ENCODE measurements at places on chromosomes 5 and 9.

DNA sequence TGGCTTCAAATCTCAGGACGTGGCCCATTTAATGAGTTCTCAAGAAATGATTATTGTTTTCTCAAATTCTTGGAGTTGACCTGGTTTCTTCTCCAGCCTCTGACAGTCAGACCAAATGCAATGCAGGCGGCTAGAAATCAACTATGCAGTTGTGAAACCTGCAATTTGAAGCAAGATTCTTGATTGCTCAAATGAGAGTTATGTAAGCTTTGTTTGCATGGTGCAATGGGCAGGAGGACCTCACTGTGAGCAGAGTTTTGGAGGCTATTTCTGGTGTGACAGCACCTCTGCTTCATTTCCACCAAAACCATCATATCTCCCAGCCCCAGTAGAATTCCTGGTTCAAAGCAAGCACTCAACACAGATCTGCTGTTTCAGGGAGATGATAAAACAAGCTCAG lies 500.0 kb upstream of the KLF4 start:
- DNase-seq = no peak

- no peak for DNase-seq
Observed at GRCh38 chr9:110126499-110126941, 81.4 kb downstream of the C9orf152 start.

GRCh38 chr5:39455645-39456044 lies 30.9 kb upstream of the DAB2 start:
- no peak for DNase-seq

DNA sequence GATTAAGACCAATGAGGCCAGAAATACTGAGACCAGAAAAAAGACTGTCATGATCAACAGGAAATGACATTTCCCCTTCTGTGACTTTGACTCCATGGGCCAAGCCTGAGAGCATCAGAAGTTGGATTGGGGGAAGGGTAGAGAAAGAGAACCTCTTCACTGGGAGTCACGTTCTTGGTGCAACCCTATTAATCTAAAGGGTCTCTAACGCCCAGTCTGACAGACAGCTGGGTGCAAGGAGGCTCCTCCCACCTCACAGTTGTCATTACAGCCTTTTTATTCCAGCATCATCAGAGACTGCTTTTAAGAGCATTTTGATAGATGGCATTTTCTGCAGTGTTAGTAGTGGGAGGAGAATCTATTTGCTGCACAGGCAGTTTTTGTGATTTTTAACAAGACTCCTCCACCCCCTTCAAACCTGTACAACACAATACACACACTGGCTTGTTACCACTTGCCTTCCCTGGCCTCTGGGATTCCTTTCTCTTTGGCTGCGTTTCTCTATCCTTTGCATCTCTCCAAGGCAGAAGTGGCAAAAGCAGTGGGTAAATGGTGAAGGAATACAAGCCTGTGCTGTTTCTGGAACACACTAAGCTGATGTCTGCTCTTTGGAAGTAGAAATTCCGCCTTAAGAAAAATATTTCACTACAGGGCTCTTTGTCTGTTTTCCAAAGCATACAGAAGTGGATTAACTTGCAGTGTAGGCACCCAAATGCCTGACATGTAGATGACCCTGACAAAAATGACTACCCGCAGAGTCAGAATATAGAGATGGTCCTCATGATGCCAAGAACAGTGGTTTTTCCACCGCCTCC lies 310.4 kb upstream of the ZNF608 start:
- no peak for DNase-seq

DNA sequence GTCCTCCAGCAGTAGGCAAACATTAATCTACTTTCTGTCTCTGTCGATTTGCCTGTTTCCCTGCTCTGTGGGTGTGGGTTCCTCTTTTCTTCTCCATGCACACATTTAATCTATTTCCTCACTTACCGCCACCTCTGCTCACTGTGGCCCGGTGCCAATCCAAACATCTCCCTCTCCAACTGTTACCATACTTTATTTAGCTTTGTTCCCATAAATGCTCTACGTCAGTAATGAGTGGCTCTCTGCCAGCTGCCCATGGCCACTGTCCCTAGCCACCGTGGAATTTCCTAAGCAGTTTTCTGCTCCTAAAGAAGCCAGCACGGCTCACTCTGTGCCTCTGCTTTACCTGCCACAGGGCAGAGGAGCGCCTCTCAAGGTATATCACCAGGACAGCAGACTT lies 19.5 kb upstream of the GOLPH3 start:
- no peak for DNase-seq

DNA sequence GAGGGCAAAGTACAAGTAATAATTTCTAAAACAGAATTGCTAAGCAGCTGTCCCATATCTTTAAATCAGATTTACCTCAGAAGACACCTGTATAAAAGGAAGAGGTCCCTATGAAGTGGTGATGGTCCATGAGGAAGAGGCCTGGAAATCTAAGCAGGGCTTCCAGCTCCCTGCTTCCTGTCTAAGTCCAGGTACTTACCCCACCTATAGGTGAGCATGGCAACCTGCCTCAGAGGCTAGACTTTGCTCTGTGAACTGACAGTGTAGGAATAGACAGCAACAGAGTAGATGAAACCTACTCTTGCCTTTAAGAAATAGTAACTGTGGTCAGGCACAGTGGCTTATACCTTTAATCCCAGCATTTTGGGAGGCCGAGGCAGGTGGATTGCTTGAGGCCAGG lies 55.8 kb upstream of the ARRDC3 start:
- DNase-seq = no peak

- DNase-seq = no peak
Observed at GRCh38 chr5:5373351-5373989, 49.0 kb upstream of the ICE1 start.

- no peak for DNase-seq
Observed at GRCh38 chr9:110146373-110146772, 61.6 kb downstream of the C9orf152 start.

- DNase-seq = no peak
Observed at GRCh38 chr9:37453827-37454226, 11.4 kb downstream of the ZBTB5 start.

- no peak for DNase-seq
Observed at GRCh38 chr5:139687656-139688055, 39.5 kb downstream of the CXXC5 start.

DNA sequence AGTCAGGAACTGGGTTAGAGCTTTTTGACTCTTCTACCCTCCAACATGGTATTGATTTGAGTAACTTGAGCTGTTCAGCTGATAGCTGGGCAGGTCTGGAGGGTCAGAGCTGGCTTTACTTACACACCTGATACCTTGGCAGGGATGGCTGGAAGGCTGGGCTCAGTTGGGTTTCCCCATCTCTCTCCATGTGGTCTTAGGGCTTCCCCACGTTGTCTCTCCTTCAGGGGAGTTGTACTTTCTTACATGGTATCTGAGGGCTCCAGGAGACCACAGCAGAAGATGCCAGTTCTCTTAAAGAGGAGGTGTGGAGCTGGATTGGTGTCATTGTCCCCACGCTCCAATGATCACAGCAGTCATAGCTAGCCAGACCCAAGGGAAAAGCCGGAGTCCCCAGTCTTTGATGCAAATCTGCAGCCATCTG lies 25.6 kb downstream of the ISOC1 start:
- DNase-seq = no peak

DNA sequence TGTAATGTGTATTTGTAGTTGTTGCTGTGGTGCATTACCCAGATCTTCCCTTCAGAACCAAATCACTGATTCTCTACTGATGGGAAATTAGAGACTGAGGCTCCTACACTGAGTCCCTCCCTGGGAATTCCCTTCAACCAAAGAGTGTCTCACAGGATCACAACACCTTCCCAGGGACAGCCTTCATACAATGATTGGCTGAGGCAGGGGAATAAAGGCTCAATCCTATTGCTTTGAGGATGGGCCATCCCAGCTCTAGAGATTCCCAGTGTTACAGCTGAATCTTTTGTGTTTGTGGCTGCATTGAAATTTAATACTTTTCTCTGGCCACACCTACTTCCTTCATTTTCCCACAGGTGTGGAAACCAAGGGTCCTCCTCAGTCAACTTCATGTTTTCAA lies 96.4 kb upstream of the ELL2 start:
- DNase-seq = no peak

DNA sequence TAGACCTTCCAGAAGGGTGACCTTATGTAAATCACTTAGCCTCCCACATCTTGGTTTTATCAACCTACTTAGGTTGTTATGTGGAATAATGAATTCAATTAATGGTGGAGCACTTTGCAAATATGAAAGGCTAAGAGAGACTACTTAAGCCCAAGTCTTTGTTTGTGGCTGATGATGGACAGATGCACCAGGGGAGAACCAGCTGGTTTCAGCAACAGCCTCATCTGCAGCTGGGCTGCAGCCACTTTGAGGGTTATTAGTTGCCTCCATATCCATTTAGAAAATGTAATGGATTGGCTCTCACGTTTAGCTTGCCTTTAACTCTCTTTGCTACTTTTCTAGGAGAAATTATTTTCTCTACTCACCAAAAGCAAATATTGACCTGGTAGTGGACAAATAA lies 146.6 kb downstream of the ESM1 start:
- DNase-seq = no peak

- DNase-seq = no peak
Observed at GRCh38 chr9:27851858-27852257, 278.6 kb upstream of the C9orf72 start.

GRCh38 chr5:126499853-126500342 lies 76.7 kb downstream of the GRAMD2B start:
- no peak for DNase-seq

DNA sequence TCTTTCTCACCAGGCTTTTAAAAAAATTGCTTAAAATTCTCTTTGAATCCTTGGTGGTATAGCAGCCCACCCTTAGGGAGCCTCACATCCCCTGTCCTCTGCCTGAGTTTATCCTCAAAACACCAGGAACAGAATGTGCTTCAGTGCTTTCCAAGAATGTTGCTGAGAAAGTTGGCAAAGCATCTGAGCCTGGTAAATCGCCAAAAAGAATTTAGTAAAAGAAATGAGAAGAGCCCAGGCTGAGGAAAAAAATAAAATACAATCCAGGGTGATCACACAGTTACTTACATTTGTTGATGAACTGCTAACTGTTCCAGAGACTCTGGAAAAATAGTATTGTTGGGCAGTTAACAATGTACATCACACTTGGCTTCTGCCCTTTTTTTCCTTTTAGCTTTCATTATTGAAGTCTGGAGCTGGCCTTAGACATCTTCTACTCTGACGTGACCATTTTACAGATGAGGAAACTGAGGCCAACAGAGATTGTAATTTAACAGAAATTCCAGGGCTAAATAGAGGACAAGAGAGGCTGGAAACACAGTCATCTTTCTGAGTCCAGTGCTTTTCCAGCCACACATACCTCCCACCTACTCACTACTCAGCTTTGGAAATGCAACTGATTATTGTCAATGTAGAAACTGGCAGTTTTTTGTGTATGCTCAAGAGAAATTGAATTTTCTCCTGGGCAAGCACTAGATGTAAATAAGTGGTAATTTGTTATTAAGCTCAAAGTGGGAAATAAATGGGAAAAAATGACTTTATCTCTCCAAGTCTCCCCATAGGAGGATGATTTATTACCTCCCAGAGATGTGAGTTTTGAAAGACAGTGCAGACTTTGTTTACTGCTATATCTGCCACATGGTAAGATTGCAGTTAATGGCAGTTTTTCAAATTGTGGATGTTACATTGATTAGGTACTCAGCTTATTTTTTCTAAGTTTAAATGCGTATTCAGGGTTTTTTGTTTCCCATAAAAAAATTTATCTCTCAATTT lies 86.7 kb upstream of the ALDH1A1 start:
- no peak for DNase-seq

DNA sequence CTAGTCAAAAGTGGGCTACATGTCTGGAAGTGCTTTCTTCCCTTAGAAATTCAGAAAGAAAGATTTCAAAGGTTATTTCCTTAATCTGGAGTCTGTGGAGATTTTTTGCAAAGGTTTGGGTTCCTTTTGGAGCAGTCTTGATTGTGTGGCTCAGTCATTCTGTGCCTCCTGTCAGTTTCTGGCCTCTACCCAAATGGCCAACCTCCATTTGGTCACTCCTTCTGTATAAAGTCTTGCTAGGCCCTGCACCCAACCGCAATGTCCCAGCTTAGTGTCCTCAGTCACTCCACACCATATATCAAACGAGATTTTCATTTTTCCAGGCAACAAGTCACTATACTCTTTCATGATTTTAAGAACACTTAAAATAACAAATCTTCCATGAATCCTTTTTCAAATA lies 199.6 kb downstream of the NTRK2 start:
- DNase-seq = no peak

DNA sequence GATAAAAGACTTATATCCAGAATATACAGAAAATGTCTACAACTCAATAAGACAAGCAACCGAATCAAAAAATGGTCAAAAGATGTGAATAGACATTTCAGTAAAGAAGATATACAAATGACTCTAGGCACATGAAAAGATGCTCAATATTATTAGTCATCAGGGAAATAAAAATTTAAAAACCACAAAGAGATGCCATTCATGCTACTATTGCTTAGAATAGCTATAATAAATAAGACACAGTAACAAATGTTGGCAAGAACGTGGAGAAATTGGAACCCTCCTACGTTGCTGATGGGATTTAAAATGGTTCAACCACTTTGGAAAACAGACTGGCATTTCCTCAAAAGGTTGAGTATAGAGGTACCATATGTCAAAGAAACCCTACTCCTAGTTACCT lies 39.8 kb downstream of the POLK start:
- DNase-seq = no peak

GRCh38 chr5:90477621-90478215 lies 3.1 kb downstream of the POLR3G start:
- no peak for DNase-seq

DNA sequence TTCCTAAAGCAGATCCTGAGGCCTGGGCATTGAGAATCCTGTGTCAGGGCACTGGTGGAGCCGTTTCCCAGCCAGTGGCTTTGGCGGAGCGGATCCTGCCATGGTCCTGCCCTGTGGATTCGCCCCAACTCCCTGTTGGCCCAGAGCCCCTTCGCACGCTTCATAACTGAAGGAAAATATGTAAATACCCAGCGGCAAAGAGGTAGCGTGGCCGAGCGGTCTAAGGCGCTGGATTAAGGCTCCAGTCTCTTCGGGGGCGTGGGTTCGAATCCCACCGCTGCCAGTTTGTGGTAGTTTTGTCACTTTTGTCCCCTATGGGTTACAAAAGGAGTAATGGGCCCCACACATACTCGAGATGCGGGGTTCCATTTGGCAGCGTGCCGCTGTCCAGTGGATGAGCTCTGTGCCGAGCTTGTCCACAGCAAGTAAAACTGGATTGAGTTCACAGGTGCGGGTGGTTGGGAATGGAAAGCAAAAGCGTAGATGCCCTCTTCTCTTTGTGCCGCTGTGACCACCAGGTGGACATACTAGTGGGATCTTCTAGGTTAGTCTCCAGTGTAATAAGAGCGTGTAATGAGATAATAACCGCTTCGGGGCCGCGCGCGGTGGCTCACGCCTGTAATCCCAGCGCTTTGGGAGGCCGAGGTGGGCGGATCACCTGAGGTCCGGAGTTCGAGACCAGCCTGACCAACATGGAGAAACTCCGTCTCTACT lies 17.3 kb downstream of the TRIM7 start:
- peak; percentile 94 for DNase-seq
